ENCODE measurements at places on chromosomes 6 and 20. TPM values are rescaled to one million over a fixed set of nuclear protein-coding genes. Genes with fewer than 3 reads are reported as not detected.
A peak's percentile ranks its signal among the peaks of the same experiment; 100 is the strongest.

The ZNF76 gene
- total RNA-seq = 26.0 TPM

The CTAGE9 gene
- total RNA-seq = not detected

The GPX6 gene
- total RNA-seq = not detected

The HTR1E gene
- total RNA-seq = not detected

The LHFPL5 gene
- total RNA-seq = not detected

The LAMP5 gene
- not detected for total RNA-seq

The PSORS1C1 gene
- not detected for total RNA-seq

The ZNF334 gene
- total RNA-seq = not detected

DNA sequence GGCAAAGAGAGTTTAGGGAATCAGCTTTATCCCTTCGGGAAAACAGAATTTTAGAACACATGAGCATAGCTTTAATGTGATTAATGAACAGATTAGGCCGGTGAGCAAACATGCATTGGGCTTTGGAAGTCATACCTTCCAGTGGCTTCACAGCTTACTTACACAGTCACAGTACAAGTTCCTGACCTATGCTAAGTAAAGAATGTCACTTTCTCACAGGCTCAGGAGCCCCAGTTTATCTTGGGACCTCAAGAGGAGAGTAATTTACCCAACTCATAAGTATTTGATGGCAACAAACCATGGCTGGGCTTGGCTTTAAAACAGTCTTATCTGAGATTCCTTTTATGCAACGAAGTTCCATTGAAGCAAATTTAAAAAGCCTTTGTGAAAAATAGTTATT, 195.9 kb downstream of the AKAP7 start:
- DNase-seq = no peak

DNA sequence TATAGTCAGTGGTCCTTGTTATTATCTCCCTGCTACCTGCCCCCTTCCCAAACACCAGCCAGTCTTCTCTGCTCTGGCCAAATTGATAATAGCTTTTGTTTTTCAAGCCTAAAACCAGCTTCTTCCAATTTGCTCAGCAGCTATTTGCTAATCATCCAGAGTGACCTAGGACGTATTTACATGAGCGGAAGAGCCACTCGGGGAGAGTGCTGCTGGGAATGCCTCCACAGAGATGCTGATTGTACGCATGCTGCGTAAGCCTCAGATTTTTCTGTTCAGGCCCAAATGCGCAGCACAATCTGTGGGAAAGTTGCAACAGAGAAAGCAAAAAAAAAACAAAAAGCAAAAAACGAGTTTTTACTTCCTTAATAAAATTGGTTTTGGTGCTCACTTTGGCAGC, 24.4 kb upstream of the ID1 start:
- no peak for DNase-seq

DNA sequence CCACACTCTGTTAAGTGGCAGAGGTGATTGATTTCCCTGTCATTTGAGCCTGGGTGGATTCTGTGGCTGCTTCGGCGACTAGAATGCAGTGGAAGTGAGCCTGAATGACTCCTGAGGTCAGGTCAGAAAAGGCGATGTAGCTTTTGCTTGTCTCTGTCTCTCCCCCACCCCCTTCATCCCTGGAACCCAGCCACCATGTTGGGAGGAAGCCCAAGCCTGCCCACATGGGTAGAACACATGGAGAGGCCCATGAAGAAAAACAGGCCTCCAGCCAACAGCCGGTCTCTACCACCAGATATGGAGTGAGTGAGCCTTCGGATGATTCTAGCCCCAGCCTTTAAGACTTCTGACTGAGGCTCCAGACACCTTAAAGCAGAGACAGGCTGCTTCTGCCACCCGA, 181.0 kb downstream of the TFAP2C start:
- DNase-seq = no peak

DNA sequence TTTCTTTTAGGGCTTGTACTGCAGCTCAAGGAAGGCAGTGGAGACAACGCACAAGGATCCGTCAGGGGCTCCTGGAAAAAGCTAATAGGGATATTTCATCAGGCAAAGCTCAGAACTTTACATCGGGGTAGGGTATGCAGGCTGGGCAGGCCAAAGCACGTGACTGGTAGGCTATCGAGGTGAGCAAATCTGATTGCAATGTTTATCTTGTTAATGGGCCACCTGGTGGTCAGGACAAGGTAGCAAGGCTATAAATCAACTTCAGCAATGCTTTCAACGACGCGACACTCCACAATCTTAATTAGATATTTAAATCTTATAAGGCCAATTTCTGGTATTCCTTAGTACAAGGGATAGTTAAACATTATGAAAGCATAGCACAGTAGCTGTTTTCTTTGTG, 1302.8 kb upstream of the EYS start:
- DNase-seq = no peak

- DNase-seq = no peak
Observed at GRCh38 chr6:1470040-1470439, 80.7 kb downstream of the FOXF2 start.

GRCh38 chr6:26273673-26274588, 91.1 kb upstream of the BTN3A2 start:
- peak; percentile 32 for DNase-seq

GRCh38 chr6:109236115-109237076, 141.1 kb downstream of the CEP57L1 start:
- no peak for DNase-seq

DNA sequence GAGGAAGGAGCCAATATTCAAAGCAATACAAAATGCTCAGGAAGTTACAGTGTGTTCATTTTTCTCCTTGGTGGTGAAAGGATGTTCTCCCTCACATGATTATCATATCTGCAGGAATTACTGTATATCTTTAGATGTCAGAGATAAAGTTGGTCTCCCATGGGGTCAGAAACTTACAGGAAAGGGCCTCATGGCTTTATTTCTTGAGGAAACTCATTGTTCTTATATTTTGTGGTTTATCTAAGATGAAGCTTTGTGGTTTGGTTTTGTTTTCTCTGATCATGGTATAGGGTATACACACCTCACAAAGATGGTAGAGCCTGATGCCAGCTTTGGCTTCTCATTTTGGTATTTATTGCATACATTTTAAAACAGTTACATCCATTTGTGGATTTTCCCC, 100.5 kb upstream of the STXBP5 start:
- no peak for DNase-seq

DNA sequence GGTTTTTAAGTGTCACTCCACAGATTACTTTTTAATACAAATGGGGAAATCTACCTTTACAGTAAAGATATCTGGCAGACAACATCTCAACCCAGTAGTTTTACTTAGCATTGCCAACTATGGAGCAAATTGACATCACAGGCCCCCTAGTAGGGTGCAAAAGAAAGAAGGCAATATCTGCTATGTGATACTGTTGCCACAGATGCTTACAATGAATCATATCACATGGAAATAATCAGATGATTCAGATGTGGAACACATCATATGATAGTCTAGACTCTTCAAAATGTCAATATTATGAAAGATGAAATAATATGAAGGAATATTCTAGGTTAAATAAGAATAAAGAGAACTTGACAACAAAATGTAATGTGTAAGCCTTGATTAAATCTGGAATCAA, 322.5 kb downstream of the BMP2 start:
- DNase-seq = no peak

- DNase-seq = no peak
Observed at GRCh38 chr6:139278190-139278589, 13.6 kb downstream of the TXLNB start.

DNA sequence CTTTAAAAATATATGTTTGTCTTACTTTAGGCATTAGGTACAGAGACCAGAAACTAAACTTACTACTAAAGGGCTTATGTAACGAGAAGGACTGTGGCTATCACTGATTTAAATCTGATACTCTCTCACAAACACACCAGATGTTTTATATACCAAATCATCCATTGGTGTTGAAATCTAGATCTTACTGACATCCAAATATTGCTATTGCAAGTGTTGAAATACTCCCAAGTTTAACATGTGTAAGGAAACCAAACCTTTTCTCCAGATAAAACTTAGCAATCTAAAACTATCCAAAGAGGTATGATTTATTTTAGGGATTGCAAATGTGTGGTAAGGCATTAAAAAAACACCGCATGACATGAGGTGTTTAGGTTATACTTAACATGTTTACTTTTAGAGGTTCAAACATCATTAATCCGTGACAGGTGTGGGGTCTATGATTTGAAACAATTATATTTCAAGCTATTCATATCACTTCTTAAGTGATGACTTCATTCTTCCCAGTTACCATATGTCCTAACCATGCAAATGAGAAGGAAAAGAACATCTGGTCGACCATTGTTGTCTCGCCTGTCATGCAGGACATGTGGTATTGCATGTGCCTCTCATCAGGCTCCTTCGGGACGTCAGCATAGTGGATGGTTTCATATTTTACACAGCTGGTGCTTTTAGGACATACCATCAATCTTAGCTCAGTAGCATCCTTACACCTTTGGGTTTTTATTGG, 168.3 kb upstream of the SPACA1 start:
- DNase-seq = no peak

DNA sequence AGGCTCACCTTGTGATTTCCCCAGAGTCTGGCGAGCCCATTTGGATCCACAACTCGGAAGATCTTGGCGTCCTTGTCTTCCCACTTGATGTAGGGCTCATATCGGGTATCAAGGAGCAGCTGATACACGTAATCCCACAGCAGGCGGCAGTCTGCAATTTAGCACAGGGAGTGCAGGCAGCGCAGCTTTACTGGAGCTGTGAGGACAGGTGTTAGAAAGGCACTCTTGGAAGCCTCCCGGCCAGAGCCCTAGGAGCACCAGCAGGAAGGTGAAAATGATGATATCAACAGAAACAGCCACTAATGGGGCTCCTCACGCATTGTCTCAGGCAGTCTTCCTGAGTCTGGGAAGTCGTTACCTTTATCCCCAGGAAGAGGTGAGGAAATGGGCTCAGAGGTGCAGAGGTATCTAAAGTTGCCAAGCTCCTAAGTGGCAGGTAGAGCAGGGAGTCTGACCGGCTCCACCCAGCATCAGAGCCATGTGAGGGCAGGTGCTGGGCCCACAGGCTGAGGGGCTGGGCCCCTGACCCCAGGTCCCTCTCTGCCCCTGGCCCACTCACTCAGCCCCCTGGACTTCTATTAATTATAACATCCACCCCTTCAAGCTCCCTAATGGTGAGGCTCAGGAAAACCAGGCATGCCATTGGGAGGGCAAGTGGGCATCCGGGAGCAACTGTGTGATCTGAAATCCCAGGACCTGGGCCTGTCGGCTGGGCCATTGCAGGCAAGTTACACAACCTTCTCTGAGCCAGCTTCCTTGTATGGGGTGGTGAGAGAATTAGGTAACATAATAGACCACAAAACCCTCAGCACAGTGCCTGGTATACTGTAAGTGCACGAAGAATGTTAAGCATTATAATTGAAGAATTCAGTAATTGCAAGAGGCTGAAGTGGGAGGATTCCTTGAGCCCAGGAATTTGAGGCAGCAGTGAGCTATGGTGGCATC, 18.3 kb downstream of the ETV7 start:
- DNase-seq = no peak

DNA sequence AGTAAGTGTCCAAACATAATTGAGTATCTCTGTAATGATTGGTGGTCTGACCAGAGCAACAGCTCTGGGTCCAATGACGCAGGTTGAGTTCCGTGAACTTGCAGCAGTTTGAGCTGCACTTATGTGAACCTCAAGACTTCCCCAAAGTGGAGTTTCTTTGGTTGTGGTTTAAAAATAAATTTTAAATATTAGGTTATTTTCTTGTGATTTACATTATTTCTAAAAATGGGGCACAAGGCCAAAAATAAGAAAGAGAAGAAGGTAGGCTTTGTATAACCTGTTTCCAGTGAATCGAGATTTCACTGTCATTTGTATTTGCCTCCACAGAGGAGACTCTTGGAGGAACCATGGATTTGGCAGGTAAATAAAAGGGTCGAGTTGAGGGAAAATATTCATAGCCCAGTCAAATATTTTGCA, 166.4 kb upstream of the ZNF217 start:
- DNase-seq = no peak

- no peak for DNase-seq
Observed at GRCh38 chr6:91659891-91660290, 1073.0 kb upstream of the MAP3K7 start.

- DNase-seq = no peak
Observed at GRCh38 chr20:63154395-63154794, 61.5 kb downstream of the YTHDF1 start.

DNA sequence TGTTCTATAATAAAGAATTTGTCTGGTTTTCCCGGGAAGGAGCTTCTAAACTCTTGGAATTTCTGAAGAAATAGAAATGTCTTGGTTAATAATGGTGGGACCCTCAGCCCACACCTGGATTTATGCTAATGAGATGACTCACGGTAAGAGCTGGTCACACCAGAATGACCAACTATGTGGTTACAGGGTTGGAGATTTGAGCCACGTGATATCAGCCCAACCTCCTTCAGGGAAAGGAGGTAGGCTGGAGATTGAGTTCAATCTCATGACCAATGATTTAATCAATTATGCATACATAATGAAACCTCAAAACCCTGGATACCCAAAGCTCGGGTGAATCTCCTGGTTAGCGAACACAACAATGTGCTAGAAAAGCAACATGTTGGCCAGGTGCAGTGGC, 22.1 kb upstream of the CDKN1A start:
- DNase-seq = no peak

DNA sequence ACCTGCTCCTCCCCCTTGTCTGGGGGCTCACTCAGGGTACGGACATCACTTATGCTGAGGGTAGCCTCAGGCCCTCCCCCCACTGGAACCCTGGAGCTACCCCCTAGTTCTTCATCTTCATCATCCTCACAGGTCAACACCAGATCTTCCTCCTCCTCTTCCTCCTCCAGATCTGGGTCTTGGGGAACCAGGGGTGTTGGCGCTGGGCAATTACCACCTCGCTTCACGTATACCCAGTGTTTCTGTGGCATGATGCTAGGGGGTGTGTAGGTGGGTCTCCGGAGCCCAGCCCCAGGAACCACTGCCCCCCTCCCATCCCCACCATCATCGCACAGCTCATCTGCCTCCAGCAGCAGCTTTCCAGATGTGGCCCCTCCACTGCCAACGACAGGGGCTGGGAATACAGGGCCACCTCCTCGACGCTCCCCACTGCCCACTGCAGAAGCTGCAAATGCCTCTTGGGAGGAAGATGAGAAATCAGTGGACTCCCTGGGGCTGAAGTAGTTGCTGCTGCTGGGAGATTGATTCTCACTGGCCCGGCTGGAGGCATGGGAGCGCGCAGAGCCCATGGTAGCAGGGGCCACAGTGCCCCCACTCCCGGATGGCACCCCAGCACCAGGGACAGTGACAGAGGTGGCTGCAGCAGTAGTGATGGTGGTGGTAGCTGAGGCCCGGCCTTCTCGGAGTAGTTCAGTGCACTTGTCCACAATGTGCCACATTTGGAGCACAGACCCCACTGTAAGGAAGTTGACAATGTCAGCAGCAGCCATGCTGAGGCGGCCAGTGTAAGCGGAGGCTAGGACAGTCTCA, 1.5 kb downstream of the ZBTB22 start:
- DNase-seq = no peak

Data from G401 (cell line).